ENCODE measurements at places on chromosomes 1 and 21.
A peak's percentile ranks its signal among the peaks of the same experiment; 100 is the strongest.

GRCh38 chr1:96048572-96049212 is 672.9 kb upstream of the PTBP2 start:
- DNase-seq: no peak

DNA sequence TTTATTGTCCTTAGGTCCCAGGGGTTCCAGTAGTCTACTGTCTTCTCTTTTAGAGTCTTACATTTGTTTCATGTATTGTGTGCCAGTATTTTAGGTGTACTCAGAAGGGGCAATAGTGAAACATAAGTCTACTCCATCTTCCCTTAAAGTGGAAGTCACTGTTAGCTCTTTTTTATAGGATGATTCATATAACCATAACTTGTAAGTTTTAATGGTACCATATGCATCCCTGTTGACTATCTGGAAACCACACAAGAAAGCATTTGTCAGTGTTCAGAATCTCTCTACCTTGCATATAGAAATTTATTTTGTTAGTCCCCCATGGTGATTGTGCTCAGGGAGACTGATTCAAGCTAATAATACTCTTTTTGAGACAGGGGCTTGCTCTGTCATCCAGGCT is 149.9 kb downstream of the HS2ST1 start:
- no peak for DNase-seq

- no peak for DNase-seq
Observed at GRCh38 chr1:171664976-171665375, 12.5 kb upstream of the MYOC start.

DNA sequence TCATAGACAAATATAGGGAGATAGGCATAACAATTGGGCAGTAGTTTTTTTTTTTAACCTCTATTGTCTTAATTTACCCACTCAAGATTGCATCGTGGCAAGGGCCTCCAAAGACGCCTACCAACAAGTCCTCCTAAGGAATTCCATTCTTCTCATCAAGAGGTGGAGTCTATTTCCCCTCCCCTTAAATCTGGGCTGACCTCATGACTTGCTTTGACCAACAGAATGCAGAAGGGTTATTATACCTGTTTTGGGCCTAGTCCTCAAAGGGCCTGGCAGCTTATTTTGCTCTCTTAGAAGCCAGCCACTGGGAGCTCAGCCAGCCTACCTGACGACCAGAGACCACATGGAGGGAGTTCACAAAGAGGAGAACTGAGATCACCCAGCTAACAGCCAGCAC is 92.3 kb downstream of the COQ8A start:
- DNase-seq: no peak

GRCh38 chr21:34544032-34544496 is 32.1 kb upstream of the KCNE1 start:
- DNase-seq: peak; percentile 33

- DNase-seq: no peak
Observed at GRCh38 chr1:24849672-24850295, 80.3 kb downstream of the RUNX3 start.

DNA sequence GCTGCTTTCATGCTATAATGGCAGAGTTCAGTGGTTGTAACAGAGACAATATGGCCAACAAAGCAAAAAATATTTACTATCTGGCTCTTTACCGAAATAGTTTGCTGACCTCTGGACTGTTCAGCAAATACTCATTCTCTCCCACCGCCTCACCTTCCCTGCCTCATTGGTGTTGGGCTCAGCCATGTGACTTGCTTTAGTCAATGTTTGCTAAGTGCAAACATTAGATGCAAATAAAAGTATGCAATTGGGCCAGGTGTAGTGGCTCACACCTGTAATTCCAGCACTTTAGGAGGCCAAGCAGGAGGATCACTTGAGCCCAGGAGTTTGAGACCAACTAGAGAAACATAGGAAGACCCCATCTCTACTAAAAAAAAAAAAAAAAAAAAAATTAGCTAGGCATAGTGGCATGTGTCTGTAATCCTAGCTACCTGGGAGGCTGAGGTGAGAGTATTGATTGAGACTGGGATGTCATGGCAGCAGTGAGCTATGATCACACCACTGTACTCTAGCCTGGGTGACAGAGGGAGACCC is 55.1 kb downstream of the RPL5 start:
- DNase-seq: no peak

- no peak for DNase-seq
Observed at GRCh38 chr1:42333662-42334239, 1.3 kb downstream of the FOXJ3 start.

- no peak for DNase-seq
Observed at GRCh38 chr21:10575311-10575667, 53.9 kb downstream of the TPTE start.

DNA sequence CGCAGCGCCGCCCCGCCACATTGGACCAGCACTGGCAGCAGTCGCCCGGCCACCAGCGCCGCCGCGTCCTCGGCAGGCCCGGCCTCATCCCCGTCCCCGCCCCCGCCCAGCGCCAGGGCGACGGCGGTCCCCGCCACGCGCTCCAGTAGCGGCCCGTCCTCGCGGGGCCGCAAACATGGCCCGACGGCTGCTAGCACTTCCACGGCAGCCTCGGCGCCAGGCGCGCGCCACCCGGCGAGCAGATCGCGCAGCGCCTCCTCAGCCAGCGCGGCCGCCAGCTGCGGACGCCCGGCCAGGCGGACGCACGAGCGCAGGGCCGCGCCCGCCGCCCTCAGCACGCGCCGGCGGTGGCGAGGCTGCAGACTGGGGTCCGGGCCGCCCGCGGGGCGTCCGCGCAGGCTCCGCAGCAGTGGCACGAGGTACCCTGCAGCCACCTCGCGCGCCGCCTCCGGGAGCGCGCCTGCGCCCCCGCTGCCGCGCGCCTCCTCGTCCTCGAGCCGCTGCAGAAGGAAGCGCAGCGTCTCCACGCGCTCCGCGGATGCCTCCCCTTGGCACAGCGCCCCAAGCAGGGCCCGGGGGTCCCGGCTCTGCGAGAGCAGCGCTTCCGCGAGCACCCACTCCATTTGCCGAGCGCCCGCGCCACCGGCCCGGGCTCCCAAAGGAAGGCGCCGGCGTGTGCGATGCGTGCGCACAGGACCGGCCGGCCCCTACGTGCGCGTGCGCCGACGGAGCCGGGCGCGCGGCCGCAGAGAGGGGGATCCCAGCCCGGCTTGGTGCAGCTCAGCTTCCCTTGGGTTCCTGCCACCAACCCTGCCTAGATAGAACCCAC is at the start of gene TARBP1:
TSS of gene TARBP1 (minus strand) at position 699 of the 829 bp plus-strand sequence. CDS start at position 623, 76 bp downstream.
- DNase-seq: peak; percentile 57

DNA sequence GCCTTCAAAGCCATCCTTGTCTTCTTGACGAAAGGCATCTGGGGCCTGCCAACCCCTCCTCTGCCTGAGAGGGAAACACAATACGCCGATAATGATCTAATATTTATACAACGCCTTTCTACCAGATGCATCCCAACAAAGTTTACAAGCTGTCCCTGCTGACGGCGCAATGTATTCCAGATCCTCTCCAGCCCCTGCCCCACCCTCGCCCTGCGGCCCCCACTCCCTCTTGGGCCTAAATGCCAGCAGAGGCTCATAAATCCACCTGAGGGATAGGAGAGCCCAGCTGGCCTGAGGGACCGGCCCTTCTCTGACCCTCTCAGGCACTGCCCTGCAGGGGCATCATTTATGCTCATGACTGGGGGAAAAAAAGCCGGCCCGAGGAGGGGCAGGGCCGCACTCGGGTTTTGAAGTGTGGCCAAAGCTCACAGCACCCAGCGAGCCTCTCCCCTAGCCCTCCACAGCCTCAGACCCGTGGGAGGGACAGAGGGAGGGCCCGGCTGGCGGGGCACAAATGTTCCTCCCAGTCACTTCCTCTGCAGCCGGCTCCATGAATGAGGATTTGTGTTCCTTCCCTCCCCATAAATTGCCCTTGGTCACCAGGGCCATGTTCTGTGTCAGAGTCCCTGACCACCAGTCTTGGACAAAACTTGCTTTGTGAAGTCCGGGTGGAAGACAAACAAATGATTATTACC is 140.3 kb downstream of the FOXD2 start:
- DNase-seq: no peak

GRCh38 chr1:23868557-23869016 is 497 bp upstream of the FUCA1 start:
- DNase-seq: no peak

DNA sequence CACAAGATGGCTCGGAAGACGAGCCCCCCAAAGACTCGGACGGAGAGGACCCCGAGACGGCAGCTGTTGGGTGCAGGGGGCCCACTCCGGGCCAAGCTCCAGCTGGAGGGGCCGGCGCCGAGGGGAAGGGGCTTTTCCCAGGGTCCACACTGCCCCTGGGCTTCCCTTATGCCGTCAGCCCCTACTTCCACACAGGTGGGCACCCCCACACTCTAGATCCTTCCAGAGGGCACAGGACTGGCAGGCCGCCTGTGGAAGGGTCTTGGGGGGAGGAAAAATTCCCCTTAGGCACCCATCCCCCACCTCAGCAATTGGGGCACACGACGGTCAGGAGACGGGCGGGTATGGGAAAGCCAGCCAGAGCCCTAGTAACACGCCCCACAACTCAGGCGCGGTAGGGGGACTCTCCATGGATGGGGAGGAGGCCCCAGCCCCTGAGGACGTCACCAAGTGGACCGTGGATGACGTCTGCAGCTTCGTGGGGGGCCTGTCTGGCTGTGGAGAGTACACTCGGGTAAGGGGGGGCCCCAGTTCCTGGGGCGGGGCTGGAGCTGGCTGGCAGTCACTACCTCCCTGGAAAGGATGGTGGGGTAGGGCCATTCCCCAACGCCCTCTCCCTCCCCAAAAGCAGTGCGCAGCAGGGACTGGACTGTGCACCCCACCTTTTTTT is 16.1 kb downstream of the NOC2L start:
- no peak for DNase-seq

GRCh38 chr1:189513091-189513490 is 964.6 kb downstream of the BRINP3 start:
- DNase-seq: no peak

GRCh38 chr1:179228783-179229213 is 679 bp downstream of the ABL2 start:
- peak; percentile 17 for DNase-seq

- no peak for DNase-seq
Observed at GRCh38 chr21:45096217-45096616, 21.8 kb downstream of the ADARB1 start.

DNA sequence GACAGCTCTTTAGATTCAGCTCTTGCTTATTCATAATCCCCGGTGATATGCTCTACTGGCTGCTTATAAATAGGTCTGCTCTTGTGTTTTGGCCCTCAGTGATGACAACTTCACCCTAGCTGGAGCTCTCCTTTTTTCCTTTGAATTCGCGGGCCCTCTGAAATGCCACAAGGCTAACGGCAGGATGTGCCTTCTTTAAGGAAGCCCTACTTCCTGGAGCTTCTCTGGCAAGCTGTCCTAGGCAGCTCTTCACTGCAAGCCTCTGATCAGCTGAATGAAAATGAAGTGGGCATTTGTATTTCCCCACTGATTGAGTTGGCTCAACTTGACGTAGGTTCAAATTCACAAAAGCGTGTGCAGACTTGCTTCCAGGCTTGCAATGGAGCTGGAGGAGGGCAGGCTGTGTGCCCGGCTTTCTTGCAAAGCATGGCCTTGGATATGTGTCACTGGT is 22.2 kb downstream of the SGIP1 start:
- no peak for DNase-seq

DNA sequence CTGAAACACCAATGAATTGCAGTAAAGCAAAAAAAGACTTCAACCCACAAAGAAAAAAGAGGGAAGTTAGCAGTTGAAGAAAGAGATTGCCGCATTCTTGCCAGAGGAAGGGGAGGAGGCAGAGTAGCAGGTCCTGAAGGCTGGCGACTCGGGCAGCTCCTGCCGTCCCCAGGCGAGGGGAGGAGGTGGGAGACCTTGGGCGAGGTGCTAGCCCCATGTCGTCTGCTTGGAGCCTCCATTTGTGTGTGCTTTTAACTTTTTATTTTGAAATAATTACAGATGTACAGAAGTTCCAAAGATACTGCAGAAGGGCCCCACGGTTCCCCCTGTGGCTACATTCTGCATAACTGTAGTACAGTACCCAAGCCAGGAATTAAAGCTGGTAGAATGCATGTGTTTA is 6.7 kb downstream of the TRPM2 start:
- no peak for DNase-seq

DNA sequence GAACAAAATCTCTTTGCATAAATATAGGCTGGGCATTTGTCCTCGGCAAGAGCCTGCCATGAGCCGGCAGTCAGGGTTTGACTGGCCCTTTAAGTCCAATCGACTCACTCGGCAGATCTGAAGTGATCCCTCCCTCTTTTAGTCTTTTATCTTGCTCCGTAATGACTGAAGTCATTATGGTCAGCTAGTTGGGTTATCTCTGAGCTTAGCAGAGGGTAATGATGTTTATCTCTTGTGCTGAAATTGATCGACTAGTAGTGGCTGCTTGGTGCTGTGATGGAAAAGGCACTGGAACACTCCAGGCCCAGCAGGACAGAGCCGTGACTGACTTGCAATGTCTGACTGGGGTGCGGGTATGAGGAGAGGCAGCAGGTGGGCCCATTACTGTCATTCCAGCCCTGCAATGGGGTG is 468 bp upstream of the ABCA4 start:
- DNase-seq: no peak

- peak; percentile 26 for DNase-seq
Observed at GRCh38 chr1:6634371-6635052, 9.8 kb downstream of the THAP3 start.

DNA sequence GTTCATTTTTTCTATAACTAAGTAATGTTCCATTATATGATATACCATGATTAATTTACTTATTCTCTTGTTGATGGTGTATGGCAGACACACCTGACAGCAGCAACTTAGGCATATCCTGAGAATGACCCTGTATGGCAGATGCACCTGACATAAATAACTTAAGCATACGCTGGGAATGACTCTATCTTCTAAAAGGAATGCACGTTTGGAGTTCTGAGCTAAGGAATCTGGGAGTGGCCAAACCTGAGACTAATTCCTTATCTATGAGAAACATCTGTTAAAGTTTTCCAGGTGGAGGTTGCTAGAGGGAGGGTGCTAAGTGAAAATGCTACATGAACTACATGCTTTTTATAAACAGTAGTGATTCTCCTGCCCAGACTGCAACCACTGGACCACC is 96.7 kb upstream of the RGS18 start:
- no peak for DNase-seq

GRCh38 chr1:237851210-237851845 is 39.4 kb downstream of the ZP4 start:
- peak; percentile 13 for DNase-seq

- DNase-seq: no peak
Observed at GRCh38 chr1:192797891-192798290, 10.9 kb upstream of the RGS2 start.

DNA sequence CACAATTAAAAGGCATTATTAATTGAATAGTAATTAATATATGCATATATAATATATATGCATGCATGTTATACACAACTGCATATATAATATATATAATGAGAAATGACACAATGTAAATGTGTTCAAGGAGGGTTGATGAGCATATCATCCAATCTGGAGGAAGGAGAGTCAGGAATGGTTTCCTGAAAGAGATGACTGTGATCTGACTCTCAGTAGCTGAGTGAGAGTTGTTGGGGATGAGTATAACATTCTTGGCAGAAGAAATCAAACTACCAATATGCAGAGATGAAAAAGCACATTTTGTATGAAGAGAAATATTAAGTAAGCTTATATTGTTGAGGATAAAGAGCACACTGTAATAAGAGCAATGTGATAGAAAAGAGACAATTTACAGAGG is 37.3 kb downstream of the F13B start:
- DNase-seq: no peak

GRCh38 chr1:160284220-160284781 is 632 bp downstream of the PEX19 start:
- no peak for DNase-seq

GRCh38 chr1:207860531-207860930 is 50.4 kb downstream of the CD34 start:
- DNase-seq: no peak

- no peak for DNase-seq
Observed at GRCh38 chr21:45417256-45417950, 12.4 kb downstream of the COL18A1 start.

- no peak for DNase-seq
Observed at GRCh38 chr1:230807561-230808280, 60.5 kb downstream of the CAPN9 start.

Data from stimulated activated CD4-positive, alpha-beta T cell treated with anti-CD3 and anti-CD28 coated beads, Interleukin-12 subunit alpha, Interleukin-12 subunit beta, amount 100 ng/mL, for 24 hours (primary cell).